ENCODE measurements at places on chromosomes 1 and 21.

- DNase-seq = no peak
These were observed 52.7 kb downstream of the PLPP3 start for GRCh38 chr1:56526571-56527174.

- DNase-seq = no peak
These were observed 8.1 kb upstream of the PMF1 start for GRCh38 chr1:156204686-156205085.

DNA sequence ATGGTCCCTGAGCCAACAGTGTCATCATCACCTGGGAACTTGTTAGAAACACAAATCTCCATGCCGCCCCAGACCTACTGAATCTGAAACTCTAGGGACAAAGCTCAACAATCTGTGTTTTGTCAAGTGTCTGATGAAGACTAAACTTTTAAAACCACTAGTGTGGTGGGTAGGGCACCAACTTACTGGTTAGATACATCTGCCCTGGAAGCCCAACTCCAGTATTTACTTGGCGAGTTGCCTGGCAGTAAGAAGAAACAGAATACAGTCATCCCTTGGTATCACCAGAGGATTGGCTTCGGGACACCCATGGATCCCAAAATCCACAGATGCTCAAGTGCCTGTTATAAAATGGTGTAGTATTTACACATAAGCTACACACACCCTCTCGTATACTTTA, 367.9 kb upstream of the DUSP10 start:
- DNase-seq = no peak

GRCh38 chr1:230147253-230148125, 80.5 kb downstream of the GALNT2 start:
- DNase-seq = no peak

- DNase-seq = no peak
These were observed 453 bp downstream of the DRAM2 start for GRCh38 chr1:111139324-111139955.

DNA sequence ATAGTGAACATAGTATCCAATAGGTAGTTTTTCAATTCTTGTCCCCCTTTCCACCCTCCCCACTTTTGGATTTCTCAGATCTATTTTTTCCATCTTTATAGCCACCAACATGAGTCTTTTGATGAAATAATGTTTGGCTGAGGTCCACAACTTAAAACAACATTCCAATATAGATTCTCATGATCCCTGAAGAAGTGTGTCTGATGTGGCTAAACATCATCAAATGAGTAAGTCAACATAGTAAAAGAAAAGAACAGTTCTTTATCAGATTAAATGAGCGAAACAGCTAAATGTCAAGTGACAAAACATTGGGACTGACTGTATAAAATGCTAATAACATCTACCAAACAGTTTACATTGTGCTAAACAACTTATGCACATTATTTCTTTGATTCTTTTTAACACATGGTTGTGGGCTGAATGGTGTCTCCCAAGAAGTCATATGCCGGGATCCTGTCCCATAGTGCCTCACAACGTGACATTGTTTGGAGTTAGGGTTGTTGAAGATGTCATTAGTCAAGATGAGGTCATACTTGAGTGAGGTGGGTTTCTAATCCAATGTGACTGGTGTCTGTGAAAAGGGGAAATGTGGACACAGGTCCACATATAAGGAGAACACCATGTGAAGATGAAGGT, 453.6 kb downstream of the LTN1 start:
- no peak for DNase-seq

DNA sequence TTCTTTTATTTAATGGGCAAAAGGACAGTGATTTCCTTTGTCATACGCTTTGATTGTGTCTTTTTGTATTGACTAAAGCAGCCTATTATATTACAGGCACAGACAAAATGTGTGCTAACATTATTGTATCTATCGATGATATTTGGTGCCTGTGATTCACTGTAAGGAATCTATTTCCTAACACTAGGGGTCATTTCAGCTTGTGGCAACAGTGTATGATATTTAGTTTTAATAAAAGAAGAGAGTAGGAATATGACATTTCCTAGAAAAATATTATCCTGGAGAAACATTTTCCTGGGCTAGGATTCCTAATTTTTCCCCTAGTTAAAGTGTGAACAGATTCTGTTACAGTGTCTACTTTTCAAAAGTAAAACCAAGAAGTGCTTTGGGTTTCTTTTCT, 42.8 kb downstream of the TYW3 start:
- DNase-seq = no peak

DNA sequence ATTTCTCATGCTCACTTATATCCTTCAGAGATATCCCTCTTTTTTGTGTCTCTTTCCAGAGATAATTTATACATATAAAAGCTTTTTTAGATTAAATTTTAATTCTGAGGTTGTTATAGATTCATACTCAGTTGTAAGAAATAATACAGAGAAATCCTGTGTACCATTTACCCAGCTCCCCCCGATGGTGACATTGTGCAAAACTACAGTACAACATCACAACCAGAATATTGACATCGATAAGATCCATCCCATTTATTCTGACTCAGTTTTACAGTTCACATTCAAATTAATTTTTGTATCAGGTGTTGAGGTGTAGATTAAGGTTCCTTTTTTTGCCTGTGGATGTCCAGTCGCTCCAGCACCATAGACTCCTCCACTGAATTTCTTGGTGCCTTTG, 14.3 kb downstream of the DMRTB1 start:
- no peak for DNase-seq

- DNase-seq = no peak
These were observed 20.2 kb upstream of the DUSP10 start for GRCh38 chr1:221762121-221762520.

DNA sequence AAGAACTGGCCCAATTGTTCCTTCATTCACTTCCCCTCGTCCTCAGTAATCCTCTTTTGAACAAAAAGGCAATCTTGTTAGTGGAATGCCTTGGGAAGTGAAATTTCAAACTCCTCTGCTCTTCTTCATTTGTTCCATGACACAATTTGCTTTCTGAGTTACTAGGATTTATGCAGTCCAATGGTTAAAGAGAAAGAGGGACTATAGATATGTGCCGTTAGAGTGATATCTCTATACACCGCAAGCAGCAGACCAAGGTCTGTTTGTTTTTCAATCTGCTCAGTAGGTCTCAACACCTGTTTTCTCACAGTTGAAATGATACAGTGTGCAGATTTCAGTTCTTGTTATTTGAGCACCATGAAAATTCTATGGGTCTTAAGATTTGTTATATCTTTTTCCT, 244.0 kb downstream of the DNM3 start:
- no peak for DNase-seq

DNA sequence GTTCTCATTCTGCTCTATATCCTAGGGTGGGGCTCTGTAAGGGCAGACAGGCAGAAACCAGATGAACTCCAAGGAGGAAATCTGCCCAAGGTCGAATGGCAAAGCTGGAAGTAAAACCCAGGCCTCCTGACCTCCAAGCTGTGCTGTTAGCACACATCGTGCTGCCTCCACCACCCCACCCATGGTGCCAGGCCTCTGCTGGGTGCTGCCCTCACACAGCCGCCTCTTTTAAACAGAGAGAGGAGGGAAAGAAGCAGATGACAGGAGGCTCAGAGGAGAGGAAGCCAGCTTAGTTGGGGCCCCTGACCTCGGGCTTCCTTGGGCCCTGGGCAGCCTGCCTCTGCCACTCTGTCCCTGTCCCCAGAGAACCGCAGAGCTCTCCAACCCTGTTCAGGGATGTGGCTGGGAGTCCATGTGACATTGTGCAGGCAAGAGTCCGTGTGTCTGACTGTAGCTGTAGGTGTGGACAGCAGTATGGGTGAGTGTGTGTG, 1.1 kb downstream of the SYNC start:
- DNase-seq = no peak

GRCh38 chr1:44820328-44821239, 12.3 kb downstream of the BTBD19 start:
- no peak for DNase-seq

DNA sequence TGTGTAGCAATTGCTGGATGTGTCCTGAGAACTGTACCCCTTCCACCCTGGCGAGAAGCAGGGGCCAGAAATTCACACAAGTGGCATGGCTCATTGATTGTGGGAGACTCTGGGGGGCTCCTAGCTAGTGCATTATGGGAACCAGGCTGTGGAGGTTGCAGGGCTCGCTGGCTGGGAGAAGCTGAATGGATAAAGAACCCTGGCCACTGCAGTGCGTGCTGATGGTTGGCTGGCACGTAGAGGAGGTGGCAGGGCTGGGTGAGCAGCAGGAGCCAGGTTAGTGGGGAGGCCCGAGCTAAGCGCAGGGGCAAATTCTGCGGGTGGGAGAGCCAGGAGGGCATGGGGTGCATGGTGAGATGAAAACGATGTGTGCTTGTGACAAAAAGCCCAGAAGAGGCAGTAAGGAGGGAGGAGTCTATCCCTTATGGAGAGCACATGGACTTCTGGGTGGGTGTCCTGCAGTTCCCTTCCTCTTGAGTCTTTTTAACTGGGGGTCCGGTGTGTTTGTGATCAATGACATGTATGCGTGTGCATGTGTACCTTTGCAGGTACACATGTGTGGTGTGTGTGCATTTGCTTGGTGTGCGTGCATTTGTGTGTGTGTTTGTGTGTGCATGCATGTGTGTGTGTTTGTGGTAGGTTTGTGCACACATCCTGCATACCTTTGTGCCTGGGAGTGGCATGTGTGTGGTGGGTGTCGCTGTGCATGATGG, 3.6 kb downstream of the GUK1 start:
- no peak for DNase-seq

GRCh38 chr1:194289569-194290266, 1103.3 kb upstream of the B3GALT2 start:
- peak; percentile 6 for DNase-seq

- no peak for DNase-seq
These were observed 138.3 kb downstream of the APP start for GRCh38 chr21:26032263-26032662.

DNA sequence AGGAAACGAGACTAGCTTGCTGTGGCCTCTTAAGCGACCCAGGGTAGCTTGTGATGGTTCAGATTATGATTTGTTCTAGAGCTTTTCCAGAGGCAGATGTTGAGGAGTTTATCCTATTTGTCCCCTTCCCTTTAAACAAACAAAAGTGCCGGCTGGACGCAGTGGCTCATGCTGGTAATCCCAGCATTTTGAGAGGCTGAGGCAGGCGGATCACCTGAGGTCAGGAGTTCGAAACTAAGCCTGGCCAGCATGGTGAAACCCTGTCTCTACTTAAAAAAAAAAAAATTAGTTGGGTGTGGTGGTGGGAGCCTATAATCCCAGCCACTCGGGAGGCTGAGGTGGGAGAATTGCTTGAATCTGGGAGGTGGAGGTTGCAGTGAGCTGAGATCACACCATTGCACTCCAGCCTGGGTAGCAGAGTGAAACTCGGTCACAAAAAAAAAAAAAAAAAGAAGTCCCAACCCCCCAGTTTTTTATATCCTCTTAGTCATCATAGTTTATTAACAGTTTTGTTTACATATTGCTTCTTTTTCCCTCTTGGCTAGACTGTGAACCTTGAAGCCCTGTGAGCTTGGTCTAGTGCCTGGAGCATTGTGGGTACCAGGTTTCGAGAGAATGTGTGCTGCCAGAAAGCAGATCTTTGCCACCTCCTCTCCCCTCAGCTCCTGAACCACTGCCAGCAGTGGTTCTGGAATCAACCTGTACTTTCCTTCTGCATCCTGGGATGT, 29.8 kb downstream of the MAPKAPK2 start:
- no peak for DNase-seq
